Suppressor macrophage treated with lipopolysaccharide for 1 hour (primary cell): ENCODE measurements at places on chromosomes 11 and 22.

DNA sequence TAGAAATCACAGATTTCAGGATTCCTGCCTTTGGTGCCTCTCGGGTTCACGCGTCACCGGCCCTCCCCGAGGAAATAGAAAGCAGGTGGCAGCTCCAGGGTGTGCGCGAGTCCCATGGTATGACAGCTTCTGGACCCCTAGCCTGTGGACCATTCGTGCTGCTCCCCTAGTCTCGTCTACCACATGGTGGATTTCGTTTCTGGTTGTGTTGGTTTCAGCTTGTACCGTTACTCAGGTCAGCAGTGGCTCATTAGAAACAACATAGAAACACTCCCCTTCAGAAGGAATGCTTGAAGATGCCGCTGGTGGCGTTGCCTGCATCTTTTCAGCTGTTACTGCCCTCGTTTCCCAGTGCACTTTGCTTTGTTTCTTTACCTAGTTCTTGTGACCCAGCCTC lies 700 bp downstream of the TTC17 start:
- DNase-seq = no peak

GRCh38 chr11:36193721-36194120 lies 95.5 kb downstream of the COMMD9 start:
- DNase-seq = no peak

DNA sequence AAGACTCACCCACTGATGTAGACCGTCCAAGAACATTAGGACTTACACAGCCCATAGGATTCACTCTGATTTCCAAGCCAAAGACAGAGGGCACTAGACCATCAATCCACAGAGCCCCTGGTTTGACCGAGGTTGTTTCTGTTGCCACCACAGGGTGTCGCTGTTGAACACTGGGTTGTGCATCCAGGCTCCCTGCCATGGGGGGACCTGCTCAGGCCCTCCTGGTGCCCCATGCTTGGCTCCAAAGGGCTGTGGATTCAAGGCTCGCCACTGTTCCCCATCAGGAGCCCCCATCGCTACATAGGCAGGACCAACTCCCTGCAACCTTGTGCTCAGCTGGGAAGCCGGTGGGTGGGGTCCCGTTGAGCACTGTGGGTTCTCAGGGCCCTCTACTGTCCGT lies 128.0 kb upstream of the ANO1 start:
- DNase-seq = peak; percentile 12

GRCh38 chr11:72826191-72826941 lies 12.2 kb downstream of the ATG16L2 start:
- DNase-seq = no peak

- DNase-seq = no peak
These were observed 25.0 kb downstream of the RAB30 start for GRCh38 chr11:83046621-83047172.

- no peak for DNase-seq
These were observed 93.1 kb upstream of the SC5D start for GRCh38 chr11:121199516-121199915.

GRCh38 chr11:109012991-109013390 lies 348.1 kb downstream of the DDX10 start:
- DNase-seq = no peak

DNA sequence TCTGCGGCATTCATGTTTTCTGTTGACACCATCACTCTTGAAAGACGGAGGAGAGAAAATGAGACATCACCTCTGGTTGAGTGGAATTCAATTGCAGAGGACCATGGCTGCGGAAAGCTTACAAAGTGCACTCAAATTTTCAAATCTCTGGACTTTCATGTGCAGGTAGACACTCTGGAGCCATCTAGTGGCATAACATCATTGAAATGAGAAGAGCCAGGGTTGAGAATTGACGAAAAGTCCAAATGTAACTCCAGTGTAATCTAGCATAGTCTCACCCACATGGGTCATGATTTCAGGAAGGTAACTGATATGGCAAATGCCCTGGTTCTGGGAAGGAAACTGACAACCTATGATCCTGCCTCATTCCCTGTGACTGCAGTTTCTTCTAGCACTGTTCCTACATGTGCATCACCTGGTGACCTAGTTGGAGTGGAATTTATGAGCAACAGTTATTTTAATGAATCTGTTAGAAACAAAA lies 687.8 kb downstream of the KCNA4 start:
- DNase-seq = no peak
